ENCODE measurements at places on chromosomes 1 and 21.

- DNase-seq: no peak
Observed at GRCh38 chr1:47759251-47759935, 237.8 kb downstream of the TRABD2B start.

- DNase-seq: no peak
Observed at GRCh38 chr1:34907487-34908090, 21.9 kb downstream of the DLGAP3 start.

DNA sequence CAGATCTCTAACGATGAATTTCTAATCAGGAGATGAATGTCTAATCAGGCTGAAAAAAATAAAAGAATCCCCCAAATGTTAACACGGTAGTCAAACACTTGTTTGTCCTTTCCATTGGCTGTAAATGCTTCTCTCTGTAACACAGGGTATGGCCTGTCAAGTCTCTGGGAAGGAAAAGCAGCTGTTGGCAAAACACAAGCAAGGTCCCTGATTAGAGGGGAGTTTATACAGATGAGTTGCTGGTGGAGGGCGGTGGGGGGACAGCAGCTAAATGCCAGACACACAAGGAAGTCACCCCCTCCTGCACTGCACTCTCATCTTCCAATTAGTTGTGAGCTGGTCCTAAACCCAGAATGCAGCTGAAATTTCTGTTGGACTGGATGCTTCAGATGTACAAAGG, 51.0 kb downstream of the PGBD5 start:
- no peak for DNase-seq

GRCh38 chr1:180981596-180982387, 40.9 kb downstream of the STX6 start:
- peak; percentile 45 for DNase-seq

DNA sequence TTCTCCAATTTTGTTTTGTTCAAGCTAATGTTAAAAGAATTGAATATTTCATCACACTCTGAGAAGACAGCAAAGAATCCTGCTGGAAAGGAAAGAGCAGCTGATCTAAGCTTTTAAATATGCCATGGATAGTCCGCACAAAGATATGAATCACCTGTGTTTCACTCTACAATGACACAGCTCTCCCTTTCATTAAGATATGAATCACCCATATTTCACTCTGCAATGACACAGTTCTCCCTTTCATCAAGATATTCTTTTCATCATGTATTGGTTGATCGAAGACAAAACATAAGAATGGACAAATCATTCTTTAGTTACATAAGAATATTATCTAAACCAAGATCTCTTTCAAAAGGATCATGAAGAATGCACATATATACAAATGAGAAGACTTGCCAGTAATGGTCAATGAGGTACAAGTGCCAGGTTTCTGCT, 367.3 kb downstream of the SMYD3 start:
- DNase-seq: no peak

DNA sequence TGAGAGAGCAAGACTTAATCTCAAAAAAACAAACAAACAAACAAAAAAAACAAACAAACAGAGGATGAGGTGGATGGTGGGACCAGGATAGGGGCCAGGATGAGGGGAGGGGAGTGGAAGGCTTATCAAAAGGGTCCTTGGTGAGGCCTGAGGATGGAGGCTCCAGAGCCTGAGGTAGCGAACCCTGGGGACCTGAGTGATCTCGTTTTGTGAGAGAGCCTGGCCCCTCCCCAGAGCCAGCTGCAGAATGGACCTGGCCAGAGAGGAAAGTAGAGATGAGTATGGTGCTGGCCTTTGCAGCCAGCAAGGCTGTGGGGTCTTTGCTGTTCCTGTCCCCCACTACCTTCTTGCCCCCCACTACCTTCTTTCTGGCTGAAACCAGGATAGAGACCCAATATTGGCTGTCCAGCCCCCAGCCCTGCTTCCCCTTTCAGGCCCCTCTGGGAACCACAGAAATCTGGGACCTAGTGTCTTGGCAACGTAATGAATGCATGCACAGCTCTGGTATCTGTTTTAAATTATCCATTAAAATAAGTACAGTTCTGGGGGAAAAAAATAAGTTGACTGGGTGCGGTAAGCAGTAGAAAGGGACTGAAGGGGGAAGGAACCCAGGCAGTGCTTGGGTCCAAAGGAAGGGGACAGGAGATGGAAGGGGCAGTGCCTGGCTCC, 1.1 kb upstream of the LMNA start:
- DNase-seq: no peak

DNA sequence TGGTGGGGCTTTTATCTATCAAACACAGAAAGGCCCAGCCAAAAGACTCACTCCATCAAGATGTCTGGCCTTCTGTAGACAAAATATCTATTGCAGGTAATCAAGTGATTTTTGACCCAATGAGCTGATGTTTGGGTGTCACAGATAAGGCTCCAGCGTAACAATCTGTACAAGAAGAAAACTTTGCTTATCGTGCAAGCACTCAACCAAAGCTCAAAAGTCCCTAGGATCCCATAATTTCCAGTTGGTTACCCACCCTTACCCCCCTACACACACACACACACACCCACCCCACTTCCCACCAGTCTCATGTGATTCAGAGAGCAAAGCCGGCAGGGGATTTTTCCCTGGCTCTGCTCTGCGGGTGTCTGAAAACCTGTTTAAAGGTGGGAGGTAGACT, 5.8 kb downstream of the ITPKB start:
- peak; percentile 42 for DNase-seq

GRCh38 chr1:22673486-22674409, 20.7 kb downstream of the C1QB start:
- peak; percentile 28 for DNase-seq

GRCh38 chr1:33617451-33617850, 145.0 kb downstream of the ZSCAN20 start:
- DNase-seq: no peak

DNA sequence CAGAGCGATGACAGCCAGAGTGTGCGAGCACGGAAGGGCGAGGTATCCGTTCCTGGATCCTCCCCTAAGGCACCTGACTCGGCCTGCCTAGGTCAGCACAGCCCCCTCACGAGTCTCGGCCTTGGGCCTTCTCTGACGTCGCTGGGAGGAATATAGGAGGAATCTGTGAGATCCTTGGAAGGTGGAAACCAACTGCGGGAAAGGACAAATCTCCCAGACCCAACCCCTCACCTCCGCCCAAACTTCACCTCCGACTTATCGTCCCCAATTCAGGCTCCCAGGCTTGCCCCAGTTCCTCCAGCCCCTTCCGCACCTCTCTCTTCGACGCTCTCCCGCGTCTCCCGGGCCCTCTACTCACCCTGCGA, 494 bp downstream of the APH1A start:
- DNase-seq: peak; percentile 36

- DNase-seq: no peak
Observed at GRCh38 chr1:164625004-164625617, 66.1 kb downstream of the PBX1 start.

DNA sequence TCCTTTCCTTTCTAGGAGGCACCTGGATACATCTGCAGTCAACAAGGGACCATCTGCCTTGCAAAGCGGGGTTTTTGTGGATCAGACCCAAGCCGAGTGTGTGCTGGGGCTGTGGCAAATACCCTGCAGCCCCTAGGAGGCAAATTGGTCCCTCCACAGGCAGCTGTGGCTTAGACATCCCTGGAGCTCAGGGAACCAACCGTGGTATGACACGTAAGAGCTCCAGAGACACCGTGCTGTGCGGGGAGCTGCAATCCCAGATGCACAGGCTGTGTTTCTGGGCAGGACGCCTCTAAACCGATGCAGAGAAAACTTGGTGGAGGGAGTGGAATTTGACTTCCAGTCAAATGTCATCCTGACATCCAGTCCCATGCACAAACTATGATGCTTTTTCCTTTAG, 141.5 kb downstream of the KAZN start:
- DNase-seq: no peak

DNA sequence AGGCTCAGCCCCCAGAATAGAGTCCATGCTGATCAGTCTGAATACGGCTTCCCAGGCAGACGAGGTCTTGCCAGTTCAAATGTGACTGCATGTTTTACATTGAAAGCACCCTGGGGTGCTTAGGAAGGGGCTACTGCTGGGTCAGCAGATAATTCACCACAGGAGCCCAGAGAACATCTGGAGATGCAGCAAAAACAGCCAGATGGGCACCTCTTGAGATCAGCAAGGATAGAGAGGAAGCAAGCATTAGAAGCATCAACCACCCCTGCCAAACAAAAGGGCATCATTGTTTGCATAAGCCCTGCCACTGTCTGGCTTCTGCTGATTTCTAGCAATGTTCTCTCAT, 403.1 kb downstream of the RRAGC start:
- no peak for DNase-seq

- peak; percentile 48 for DNase-seq
Observed at GRCh38 chr21:45302082-45303061, 14.7 kb upstream of the POFUT2 start.

Data from activated naive CD8-positive, alpha-beta T cell treated with anti-CD3 and anti-CD28 coated beads, Interleukin-2, amount 50 U/mL, for 24 hours (primary cell).